ENCODE measurements at places on chromosomes 2 and 18.

GRCh38 chr18:44423814-44424644, 256.7 kb upstream of the SETBP1 start:
- DNase-seq: no peak

DNA sequence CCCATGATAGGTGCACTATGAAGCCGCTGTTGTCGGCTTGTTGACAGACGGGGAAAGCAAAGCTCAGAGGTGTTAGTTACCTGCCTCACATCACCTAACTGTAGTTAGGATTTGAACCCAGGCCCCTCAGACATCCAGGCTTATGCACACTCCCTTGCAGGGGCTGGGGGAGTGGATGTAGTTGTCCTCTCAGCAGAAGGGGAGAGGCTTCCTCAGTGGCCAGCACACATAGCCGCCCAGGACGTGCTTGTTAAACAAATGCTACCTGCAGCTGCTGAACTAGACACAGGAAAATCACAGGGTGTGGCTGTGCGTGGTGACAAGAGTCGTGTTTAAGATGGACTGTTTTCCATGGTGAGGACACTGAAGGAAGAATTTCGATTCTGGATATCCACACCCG, 39.2 kb downstream of the GREB1 start:
- no peak for DNase-seq

GRCh38 chr2:65026704-65027464, 29.3 kb upstream of the CEP68 start:
- DNase-seq: no peak

GRCh38 chr18:46722051-46722450, 34.8 kb downstream of the ST8SIA5 start:
- no peak for DNase-seq

GRCh38 chr2:119537792-119538191, 6.5 kb upstream of the CFAP221 start:
- no peak for DNase-seq

Data from HEK293T (cell line).